ENCODE measurements at places on chromosomes 11 and 22.
A peak's percentile ranks its signal among the peaks of the same experiment; 100 is the strongest.

DNA sequence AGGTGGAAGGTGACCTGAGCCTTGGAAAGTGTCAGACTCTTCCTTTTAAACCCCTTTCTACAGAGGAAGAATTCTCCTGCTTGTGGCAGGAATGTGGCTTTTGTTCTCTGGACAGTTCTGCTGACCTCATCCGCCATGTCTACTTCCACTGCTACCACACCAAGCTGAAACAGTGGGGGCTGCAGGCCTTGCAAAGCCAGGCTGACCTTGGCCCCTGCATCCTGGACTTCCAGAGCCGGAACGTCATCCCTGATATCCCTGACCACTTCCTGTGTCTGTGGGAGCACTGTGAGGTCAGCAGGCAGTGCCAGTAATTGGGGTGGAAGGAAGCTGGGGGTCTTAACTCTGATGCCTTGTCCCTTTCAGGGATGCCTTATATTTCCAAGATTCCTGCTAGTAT is 9.3 kb downstream of the HINFP start:
- DNase-seq, result no peak

DNA sequence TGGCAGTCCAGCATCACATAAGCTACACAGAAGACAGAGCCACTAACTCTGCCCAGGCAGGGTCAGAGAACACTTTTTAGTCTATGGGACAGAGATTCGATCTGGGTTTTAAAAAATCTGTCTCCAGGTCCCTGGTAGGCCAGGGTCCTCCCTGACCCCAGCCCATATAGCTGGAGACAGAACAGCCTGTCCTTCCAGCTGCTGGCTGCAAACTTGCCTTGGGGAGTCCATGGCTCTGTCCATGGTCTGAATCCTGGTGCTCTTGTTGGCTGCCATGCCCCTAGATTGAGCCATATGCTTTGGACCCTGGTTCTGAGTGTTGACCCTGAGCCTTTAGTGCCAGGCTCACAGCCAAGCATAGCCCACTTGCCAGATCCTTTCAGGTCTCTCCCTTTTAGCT is 13.3 kb upstream of the LIPT2 start:
- DNase-seq, result no peak

DNA sequence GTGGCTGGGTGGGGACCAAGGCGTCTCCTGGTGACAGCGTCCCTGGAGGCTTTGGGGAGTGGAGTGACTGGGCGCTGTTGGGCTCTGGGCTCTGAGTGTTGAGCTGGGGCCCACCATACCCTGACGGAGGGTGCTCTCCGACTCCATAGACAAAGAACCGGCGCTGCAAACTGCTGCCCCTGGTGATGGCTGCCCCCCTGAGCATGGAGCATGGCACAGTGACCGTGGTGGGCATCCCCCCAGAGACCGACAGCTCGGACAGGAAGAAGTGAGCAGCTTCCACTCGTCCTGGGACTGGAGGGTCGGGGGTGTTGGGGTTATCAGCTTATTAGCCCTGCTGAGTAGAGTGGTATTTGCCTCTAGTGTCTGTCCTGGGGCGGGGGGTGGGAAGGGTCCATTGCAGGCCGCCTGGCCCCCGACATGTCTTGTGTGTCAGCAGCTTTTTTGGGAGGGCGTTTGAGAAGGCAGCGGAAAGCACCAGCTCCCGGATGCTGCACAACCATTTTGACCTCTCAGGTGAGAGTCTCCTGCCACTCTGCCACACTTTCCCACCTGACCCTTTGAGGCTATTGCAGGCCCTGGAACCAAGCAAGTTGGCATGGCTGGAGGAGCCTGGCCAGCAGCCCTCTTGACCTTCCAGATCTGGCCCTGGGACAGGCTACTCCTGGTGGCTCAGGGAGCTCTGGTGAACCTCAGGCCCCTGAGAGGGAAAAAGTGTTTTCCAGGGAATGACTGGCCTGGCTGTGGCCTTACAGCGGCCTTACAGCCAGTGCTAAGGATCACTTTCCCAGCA is 7.6 kb downstream of the CLDN5 start:
- DNase-seq, result no peak

GRCh38 chr22:24413736-24414385 is 13.5 kb upstream of the ADORA2A start:
- no peak for DNase-seq

DNA sequence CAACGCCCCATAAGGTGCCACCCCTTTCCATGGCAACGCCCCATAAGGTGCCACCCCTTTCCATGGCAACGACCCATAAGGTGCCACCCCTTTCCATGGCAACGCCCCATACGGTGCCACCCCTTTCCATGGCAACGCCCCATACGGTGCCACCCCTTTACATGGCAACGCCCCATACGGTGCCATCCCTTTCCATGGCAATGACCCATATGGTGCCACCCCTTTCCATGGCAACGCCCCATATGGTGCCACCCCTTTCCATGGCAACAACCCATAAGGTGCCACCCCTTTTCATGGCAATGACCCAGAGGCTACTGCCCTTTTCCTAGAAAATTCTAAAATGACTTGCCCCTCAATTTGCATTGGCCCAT is 72.1 kb downstream of the BRD1 start:
- no peak for DNase-seq

DNA sequence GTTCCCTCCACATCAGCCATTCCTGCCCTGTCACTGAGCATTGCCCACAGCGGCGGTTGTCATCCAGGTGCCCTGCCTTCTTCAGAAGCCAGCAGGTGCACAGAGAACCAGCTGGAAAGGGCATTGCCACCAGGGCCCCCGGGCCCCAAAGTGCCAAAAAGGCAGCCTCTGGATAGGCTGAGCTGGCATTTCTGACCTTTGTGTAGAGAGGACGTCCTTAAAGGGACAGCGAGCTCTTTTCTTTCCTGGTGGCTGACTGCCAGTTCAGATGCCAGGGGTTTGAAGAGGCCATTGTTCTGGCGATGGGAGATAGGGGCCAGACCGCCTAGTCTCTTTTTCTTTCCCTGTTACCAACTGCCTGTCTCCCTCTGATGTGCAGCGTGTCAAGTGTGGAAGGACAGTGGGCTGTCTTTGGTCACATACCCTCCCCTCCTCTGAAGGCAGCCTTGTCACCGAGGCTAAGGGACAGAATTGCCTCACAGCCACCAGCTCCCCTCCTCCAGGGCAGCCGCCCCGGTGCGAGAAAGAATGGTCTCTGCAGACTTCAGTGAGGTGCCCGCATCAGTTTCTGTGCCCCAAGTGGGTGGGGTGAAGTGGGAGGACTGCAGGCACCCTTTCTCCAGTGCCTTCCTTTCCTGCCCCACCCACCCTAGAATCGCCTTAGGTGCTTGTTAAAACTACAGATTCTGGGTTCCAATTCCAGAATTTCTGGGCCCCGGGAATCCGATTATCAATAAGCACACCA is 109.6 kb downstream of the SCN3B start:
- DNase-seq, result no peak

GRCh38 chr11:114027926-114028325 is 31.6 kb upstream of the ZBTB16 start:
- no peak for DNase-seq

DNA sequence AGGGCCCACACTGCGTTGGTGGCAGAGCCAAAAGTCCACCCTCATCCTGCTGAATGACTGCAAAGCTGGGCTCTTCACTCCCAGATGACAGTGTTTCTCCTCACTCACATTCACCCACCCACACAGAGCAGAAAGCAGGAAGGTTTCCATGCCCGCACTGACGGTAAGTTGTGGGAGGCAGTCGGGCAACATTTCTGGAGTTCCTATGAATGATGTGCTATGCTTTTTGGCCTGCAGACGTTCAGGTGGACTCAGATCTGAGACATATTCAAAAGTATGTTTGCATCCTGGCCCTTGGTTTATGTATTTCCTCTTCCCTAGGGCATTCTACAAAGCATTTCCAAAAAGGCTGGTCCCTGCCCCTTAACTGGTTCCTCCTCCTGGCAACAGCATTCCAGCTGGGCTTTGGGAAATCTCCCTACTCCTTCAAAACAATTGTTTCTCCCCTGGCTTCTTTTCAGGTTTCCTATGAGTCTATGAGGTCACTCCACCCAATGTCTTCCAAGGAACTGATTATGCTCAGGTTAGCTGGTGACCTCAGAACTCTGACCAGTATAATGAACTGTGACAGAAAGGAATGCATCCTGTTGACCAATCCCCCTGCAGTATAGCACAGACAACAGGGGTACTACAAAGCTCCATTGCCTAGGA is 36.4 kb downstream of the PACSIN2 start:
- peak; percentile 78 for DNase-seq
